Uterus (tissue), 4 donors: ENCODE measurements at places on chromosomes 16 and 17. TPM values are rescaled to one million over a fixed set of nuclear protein-coding genes. Genes with fewer than 3 reads are reported as not detected.

DNA sequence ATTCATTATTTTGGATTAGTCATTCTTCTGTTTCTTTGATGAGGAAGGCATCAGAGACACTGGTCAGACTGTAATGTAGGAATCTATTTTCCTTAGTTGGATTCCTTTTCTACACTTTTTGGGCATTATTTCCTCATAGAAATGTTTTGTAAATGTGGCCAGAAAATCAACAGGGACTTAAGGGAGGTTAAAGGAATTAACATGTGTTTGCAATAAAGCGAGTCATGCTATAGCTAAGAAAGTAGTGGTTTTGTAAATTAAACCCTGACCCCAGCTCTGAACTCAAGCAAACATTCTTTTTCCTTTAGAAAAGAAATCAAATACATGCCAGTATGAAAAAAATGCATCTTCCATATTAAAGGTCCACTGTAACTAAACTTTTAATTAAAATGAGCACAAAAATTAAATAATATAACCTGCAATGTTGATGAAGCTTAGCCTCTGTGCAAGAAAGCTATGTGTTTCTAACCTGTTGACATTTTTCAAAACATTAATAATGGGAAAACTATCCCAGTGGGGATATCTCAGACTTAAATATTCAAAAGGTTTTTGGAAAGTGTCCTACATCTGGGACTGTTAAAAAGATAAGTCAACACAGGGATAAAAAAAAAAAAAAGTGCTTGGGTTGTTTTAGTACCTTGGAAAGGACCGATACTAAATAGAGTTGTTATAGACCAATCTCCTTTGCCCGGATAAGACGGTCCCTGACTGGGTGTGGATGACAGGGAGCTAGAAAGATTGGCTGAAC lies 428.0 kb downstream of the CA10 start:
- no peak for DNase-seq

DNA sequence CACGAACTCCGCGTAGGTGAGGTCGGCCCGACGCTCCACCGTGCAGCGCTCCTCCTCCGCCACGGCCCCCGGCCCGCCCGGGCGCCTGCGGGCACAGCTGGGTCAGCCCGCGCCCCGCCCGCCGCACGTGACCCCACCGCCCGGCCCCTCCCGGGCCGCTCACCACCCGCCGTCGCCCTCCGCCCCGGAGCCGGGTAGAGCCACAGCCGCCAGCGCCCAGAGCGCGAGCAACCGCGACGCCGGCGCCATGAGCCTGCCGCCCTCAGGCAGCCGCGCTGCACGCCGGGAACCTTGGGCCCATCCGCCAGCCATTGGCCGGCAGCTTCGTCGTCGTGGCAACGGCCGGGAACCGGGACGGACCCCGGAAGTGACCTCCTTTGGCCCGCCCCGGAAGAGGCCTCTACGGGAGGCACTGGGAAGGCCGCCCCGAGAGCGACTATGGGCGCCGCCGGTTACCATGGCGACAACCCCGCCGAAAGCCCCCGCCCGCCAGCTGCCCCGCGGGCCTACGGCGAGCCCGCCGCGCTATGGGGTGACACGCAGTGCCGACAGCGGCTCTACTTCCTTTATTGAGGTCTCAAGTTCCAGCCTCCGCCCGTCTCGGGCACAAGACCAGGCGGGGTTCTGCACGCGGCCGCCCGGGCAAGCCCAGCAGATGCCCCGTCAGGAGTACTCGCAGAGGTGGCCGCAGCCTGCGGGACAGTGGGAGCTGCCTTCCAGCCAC lies at the start of gene JMJD8:
TSS of gene JMJD8 (minus strand) at position 264 of the 724 bp plus-strand sequence. CDS start at position 249, 15 bp downstream.
- DNase-seq, result peak; percentile 95

DNA sequence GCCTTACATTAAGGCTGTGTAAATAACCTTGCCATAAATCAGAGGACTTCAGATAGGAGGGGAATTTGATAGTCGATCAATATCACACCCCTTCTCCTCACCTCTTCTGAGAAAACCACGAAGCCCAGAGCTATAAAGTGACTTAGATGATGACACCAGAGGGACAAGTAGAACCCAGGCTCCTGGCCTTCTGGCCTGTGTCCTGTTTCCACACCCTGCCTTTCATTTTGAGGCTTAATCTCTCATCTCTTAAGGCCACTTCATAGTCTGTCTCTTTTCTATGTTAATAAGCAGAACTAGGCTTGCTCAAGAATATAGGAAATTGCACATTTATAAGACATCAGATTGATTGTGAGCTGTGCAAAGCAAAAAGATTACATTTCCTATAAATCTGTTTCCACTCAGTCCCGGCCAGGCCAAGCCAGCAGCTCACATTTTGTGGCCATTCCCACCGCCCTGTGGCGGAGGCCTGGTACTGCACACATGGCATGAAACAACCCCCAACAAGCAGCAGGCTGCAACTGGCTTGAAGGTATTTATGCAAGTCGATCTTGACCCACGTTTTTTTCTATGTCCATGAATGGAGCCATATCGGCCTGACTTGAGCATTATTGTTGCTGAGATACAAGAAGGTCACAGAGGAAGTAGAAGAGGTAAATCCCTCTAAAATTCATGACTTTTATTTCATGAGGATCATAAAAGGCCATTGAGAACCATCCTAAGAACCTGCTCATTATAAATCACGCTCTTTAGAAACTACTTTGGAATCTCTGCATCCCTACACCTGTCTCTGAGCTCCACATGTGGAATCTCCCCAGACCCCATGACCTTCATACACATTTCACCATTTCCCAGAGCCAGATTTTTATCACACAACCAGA lies 93.7 kb downstream of the PMP22 start:
- peak; percentile 28 for DNase-seq

GRCh38 chr16:78745108-78746019 lies 645.9 kb downstream of the WWOX start:
- DNase-seq, result peak; percentile 54

GRCh38 chr17:394718-395095 lies 42.1 kb upstream of the RPH3AL start:
- no peak for DNase-seq

GRCh38 chr17:68790931-68791330 lies 164.3 kb downstream of the ABCA8 start:
- DNase-seq, result peak; percentile 33

GRCh38 chr16:1982013-1982433 lies 754 bp upstream of the NOXO1 start:
- no peak for DNase-seq

DNA sequence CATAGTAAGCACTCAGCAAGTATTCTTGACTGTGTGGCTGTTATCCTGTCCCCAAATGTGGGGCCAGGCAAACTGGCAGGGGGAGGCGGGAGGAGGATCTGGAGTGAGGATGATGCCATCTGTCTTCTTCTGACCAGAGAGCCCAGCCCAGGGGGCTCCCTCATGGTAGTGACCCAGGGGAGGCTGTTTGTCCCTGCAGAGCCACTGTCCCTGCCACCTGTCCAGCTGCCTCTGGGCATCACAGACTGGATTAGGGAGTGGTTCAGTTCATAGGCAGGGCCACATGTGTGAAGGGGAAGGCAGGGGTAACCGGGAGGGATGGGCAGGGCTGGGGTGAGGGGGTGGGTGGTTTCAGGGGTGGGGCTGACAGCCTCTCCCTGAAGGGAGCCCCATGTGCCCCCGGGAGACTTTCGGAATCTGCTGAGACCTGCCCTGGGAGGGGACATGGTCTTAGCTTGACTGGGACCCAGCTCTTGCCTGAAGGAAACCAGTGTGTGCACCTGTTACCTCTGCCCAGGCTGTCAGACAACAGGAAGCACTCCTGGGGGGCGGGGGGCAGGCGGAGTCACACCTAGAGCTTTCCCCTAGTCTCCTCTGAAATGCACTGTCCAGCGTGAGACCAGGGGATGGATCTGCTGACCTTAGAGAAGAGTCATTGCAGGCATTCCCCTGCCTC lies 15.2 kb downstream of the ARHGAP23 start:
- DNase-seq, result no peak

GRCh38 chr17:68624381-68624780 lies 23.2 kb upstream of the FAM20A start:
- no peak for DNase-seq

GRCh38 chr17:39772987-39773934 lies 35.5 kb downstream of the GRB7 start:
- DNase-seq, result no peak

DNA sequence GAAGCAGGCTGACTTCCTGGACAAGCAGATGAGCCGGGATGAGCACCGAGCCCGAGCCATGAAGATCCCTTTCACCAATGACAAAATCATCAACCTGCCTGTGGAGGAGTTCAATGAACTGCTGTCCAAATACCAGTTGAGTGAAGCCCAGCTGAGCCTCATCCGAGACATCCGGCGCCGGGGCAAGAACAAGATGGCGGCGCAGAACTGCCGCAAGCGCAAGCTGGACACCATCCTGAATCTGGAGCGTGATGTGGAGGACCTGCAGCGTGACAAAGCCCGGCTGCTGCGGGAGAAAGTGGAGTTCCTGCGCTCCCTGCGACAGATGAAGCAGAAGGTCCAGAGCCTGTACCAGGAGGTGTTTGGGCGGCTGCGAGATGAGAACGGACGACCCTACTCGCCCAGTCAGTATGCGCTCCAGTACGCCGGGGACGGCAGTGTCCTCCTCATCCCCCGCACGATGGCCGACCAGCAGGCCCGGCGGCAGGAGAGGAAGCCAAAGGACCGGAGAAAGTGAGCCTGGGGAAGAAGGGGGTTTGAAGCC lies 11.0 kb downstream of the NFE2L1 start:
- no peak for DNase-seq

GRCh38 chr16:1926271-1926670 lies 8.1 kb upstream of the HS3ST6 start:
- no peak for DNase-seq

- no peak for DNase-seq
Observed at GRCh38 chr16:14331020-14331419, 259.9 kb downstream of the MRTFB start.

DNA sequence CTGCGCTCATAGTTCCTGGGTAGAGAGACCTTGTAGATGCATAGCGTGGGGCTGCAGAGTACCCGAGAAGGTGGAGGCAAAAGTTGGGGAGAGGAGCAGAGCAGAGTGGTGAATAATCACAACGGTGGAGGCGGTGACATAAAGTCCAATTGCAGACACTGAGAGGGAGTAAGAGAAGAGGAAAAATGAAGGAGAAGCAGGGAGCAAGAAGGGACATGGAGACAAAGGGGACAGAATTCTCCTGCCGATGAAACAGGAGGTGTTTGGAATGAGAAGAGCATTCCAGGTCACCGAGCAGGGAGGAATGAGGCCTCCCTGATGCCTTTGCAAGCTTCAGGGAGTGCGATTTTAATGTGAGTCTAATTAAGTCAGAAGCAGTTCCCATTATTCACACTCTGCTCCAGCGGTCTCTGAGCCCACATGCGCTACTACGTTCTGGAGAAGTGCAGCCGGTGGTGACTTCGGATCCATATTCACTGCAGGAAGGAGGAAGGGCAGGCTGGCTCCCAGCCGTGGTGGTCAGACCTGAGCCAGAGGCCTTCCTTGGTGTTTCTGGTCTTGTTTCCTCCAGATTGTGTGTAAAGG lies 108.0 kb upstream of the DNAH9 start:
- DNase-seq, result no peak

DNA sequence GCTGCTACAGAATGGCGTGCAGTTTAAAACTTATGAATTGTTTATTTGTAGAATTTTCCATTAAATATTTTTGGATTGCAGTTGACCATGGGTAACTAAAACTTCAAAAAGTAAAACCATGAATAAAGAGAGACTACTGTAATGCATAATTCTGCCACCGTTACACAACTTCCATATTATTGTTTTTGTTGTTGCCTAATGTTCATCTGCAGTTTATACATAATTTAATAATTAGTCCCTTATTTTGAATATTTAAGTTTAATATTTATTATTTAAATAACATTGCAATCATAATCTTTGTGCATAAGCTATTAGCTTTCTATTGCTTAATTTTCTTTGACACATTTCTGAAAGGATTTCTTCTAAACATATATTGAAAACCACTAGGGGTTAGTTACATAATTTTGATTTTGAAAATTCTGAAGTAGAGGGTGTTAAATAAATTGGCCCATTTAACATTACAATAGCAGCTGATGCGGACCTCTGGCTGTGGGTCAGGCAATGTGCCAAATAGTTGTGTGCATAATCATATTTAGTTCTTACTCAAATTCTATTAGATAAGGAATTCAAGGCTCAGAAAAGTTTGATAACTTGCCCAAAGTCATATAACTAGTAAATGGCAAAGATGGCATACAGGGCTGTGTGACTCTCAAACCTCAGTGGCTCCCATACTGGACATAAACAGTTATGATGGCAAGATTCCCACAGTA lies 31.1 kb downstream of the PPM1E start:
- no peak for DNase-seq

- no peak for DNase-seq
Observed at GRCh38 chr16:3256866-3257465, 533 bp upstream of the MEFV start.

DNA sequence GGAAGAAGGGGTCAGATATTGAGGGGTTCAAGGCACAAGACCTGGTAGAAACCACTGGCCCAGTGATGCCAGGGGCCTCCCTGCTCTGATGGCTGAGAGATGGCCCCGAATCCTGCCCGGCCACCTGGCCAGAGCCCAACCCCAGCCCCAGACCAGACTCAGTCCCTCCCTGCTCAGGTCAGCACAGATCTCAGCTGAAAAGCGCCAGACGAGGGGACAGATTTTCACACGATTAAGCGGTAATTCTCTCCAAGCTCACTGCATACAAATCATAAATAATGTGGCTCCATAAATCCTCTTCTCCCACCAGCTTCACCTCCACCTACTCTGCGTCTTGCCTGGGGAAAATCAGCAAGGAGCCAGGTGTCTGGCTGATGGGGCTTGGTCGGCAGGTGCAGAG lies 57.1 kb downstream of the ENGASE start:
- DNase-seq, result no peak

DNA sequence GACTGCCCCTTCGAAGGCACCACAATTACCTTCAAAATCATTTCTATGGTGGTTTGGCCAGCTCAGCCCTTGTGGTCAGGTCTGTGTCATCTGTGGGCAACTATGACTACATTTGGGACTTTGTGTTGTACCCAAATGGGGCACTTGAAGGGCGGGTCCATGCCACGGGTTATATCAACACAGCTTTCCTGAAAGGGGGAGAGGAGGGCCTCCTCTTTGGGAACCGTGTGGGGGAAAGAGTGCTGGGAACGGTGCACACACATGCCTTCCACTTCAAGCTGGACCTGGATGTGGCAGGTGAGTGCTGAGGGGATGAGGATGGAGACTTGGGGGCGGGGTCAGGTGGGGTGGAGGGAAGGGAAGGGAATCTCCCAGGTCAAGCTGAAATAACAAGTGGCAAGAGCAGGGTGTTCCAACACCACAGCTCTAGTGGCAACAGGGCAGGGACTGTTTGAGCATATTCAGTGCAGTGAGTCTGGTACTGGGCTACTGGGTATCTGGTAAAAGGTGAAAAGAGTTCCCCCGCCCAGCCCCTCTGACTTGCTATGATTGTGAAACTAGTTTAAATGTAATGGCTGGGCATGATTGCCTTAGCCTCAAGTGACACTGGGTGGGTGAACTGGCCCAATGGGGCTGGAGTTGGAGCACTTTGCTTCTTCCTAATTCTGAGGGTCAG lies 1.7 kb downstream of the AOC2 start:
- DNase-seq, result no peak

GRCh38 chr16:21620592-21620991 lies 21.2 kb downstream of the METTL9 start:
- DNase-seq, result no peak

Gene ITGB3
- total RNA-seq, result 28.7 TPM

Gene SCN4A
- total RNA-seq, result not detected

Gene ABI3
- total RNA-seq, result 18.5 TPM

Gene CCDC200
- total RNA-seq, result not detected

Gene RAMP2
- total RNA-seq, result 28.7 TPM

Gene OR1F1
- not detected for total RNA-seq

Gene KLHL10
- 0.70 TPM for total RNA-seq
